ENCODE measurements at places on chromosomes 4 and X.

- peak; percentile 44 for DNase-seq
These were observed 426 bp downstream of the SLBP start for GRCh38 chr4:1711571-1712215.

DNA sequence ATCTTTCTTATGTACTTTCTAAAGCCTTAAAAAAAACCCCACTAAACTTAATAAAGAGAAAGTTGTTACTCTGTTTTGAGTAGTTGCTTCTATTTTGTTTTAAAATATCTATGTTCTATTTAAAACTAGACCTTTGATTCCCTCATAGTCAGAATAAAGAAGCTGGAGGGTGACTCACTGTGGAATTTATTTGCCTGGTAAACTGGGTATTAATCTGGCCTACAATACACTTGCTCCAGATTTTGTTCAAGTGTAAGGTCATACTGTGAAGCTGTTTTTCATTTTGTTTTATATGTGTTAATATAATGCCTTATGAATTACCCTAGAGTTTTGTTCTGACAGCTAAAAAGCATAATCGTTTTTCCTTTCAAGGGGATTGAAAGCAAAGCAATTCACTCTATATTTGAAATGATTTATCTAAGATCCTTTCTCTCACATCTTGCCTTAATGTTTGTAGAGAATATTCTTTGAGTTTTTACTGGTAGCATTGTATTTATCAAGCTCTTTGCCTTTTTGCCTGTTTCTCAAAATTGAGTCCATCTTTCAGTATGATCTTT, 277.4 kb upstream of the PITX2 start:
- DNase-seq = no peak

- DNase-seq = no peak
These were observed 255.4 kb downstream of the NKX6-1 start for GRCh38 chr4:84243685-84244084.

DNA sequence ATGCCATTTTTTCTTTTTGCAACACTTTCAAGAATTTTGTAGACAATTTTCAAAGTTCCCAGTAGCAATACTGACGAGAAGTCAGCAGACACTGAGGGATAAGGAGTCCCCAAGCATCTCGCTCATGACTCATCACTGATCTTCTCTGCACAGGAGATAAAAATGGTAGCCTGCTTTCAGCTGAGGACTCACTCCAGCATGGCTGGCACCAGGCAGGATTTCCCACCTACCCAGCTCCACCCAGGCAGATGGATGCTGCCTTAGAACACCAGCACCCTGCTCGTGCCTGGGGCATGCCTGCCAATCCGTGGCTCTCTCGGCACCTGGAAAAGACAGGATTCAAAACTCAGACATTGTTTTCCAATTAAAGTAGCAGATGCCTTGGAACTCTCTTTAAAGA, 24.9 kb downstream of the JAKMIP1 start:
- no peak for DNase-seq

- DNase-seq = no peak
These were observed 49.2 kb upstream of the SCRG1 start for GRCh38 chr4:173448103-173448502.

GRCh38 chr4:13478707-13479106, 5.4 kb downstream of the RAB28 start:
- no peak for DNase-seq

GRCh38 chrX:10120828-10121227, 35.9 kb upstream of the CLCN4 start:
- DNase-seq = no peak

DNA sequence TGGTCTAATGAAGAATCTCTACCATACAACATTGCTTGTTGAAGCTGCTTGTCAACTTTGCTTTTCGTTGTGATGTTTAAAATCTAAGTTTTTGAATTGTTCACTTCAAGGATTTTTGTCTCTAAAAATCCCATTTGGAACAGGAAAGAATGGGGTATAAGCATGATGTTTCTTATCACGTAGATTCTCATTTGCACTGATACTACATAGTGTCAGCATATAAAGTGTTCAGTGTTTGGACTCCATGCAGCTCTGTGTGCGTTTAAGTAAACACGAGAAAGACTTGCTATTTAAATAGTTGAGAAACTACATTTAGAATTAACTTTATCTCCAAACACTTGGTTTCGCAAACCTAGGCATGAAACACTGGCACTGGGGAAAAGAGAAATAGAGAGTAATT, 452.5 kb downstream of the NKX6-1 start:
- DNase-seq = no peak

GRCh38 chr4:88807499-88807898, 109.9 kb upstream of the NAP1L5 start:
- no peak for DNase-seq

- DNase-seq = no peak
These were observed 73.0 kb downstream of the USP46 start for GRCh38 chr4:52586069-52586468.

GRCh38 chr4:100288161-100288560, 97.9 kb upstream of the DDIT4L start:
- peak; percentile 52 for DNase-seq

DNA sequence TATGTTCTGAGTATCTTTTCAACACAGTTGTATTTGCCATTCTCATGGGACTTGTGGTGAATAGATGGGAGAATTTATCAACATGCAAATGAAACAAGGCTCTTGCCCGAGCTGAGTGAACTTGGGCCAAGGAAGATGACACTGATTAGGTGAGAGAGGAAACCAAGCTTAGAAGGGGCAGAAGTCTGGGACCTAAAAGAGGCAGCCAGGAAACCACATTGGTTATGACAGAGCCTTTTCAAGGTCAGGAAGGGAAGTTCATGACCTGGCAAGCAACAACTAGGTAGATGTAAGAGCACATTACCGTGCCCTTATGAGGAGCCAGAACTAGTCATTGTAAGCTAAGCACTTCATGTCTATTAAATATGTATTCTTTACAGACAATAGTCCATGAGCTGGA, 590.3 kb downstream of the PACRGL start:
- no peak for DNase-seq

DNA sequence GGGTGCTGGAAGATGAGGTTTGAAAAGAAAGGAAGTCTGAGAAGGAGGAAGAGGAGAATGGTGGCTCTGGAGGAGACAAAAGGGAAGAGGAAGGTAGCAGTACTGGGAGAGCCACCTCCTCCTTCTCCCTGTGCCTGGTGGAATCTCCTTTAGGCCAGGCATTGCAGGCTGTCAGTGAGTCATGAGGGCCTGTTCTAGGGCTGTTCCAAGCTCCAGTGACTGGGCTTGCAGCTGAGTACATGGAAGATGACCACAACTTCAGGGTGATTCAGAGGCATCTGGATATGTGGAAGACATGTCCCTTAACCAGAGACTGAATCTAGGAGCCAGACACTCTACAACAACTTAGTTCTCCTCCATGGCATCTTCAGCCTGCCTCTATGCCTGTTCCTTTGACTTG, 107.8 kb downstream of the EFNB1 start:
- peak; percentile 86 for DNase-seq

DNA sequence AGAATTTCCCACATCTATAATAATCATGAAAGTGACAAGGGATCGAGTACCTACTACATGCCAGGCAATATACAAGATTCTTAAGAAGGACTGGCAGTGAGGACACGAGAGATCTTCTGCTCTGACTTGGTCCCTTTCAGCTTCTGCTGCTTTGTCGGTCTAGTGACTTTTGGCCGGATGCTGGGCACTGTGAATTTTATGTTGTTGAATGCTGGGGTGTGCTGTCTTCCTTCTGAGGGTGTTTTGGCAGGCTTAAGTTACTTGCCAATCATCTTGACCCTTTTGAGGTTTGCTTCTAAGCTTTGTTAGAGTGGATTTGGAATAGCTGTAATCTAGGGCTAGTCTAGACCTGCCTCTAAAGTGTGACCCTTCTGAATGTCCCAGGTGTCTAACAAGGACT, 23.5 kb downstream of the NAT8L start:
- no peak for DNase-seq

GRCh38 chr4:112403101-112403945, 106.2 kb downstream of the ALPK1 start:
- no peak for DNase-seq

DNA sequence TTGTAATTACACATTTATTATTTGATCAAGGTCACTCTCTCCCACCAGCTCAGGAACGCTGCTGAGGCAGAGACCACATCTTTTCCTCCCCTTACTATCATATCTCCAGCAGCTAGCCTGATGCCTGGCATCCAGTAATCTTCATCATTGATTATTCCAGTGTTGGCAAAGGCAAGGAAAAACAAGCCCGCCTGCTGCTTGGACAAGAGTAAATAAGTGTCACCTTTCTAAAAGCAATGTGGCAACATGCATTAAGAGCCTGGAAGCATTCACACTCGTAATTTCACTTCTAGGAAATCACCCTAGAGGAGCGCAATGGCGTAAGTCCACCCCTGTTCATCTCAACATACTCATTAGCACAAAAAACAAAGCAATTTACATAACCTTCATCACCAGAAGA, 54.8 kb downstream of the APLN start:
- no peak for DNase-seq

- no peak for DNase-seq
These were observed 47.2 kb upstream of the ETNPPL start for GRCh38 chr4:108810087-108810486.

DNA sequence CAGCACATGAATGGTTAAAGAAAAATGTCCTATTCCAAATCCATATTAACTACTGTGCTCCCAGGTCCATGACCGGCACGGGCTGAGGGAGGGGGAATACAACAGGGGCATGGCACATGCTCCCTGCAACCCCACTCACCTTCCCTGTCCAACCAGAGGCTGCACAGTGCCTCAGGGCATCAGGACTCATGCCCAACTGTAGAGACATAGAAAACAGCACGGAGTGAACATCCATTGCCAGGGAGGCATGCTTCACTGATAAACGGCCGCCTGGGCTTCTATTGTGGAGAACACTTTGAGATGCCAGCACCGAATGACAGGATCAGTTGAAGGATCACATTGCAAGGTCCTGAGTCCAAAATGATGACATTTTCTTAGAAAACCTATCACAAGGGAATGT, 140.6 kb downstream of the STK32B start:
- no peak for DNase-seq

GRCh38 chrX:153504445-153505016, 9.8 kb downstream of the BGN start:
- DNase-seq = no peak

GRCh38 chr4:6339818-6340445, 70.3 kb downstream of the WFS1 start:
- DNase-seq = no peak

GRCh38 chr4:1714303-1715001, 2.3 kb upstream of the SLBP start:
- no peak for DNase-seq

GRCh38 chr4:159141193-159141592, 38.3 kb downstream of the RAPGEF2 start:
- DNase-seq = peak; percentile 40

DNA sequence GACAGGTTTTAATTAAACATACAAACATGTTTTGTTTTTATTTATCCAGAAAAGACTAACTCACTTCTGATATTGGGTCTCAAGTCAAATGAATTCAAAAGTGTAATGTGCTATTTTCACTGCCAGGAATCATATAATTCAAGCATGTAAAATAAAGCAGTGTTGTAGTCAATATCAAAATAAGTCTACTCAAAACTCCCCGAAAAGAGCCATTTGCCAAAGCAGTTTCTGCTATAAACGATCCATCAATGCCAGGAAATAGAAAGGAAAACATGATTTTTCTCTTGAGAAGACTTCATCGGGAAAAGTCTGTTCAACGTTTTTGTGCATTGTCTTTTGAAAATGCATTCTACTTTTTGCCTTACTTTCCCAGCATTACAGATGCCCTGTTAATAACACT, 633.3 kb downstream of the FAT4 start:
- DNase-seq = no peak

- no peak for DNase-seq
These were observed 609.3 kb downstream of the IL1RAPL1 start for GRCh38 chrX:29196501-29196900.

- no peak for DNase-seq
These were observed 25.2 kb upstream of the AP1AR start for GRCh38 chr4:112206431-112206830.

- DNase-seq = no peak
These were observed 102.1 kb downstream of the DCK start for GRCh38 chr4:71095545-71095944.

GRCh38 chrX:48514126-48514806, 5.5 kb downstream of the PORCN start:
- DNase-seq = no peak

DNA sequence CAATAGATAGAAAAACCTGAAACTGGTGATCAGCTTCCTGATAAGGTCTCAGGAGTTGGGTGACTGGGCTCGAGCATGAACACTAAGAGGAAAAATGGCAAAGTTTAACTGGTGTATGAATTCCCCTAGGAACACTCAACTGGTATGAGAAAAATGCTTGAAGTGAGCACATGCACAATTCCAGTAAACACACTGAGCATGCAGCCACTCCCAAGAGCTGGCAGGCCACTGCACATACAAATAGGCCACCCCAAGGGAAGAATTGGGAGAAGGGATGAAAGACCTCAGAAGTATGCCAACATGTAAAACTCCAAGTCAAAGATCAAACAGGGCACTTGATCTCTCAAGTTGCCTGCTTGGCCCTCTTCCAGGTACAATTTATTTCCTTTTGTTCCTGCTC, 45.4 kb upstream of the GNPDA2 start:
- no peak for DNase-seq

DNA sequence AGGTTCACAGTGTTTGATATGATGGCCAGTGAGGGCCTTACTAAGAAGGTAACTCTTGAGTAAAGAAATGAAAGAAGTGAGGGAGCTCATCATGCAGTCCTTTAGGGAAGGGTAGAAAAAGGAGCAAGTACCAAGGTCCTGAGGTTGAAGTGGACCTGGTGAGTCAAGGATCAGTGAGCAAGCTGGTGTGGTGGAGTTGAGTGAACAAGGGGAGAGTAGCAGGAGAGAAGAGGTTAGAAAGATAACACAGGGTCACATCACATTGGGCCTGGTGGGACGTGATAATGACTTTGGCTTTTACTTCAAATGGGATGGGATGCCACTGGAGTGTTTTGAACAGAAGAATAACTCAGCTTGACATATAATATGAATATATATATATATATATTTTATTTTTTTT, 44.7 kb downstream of the OSTC start:
- DNase-seq = no peak

DNA sequence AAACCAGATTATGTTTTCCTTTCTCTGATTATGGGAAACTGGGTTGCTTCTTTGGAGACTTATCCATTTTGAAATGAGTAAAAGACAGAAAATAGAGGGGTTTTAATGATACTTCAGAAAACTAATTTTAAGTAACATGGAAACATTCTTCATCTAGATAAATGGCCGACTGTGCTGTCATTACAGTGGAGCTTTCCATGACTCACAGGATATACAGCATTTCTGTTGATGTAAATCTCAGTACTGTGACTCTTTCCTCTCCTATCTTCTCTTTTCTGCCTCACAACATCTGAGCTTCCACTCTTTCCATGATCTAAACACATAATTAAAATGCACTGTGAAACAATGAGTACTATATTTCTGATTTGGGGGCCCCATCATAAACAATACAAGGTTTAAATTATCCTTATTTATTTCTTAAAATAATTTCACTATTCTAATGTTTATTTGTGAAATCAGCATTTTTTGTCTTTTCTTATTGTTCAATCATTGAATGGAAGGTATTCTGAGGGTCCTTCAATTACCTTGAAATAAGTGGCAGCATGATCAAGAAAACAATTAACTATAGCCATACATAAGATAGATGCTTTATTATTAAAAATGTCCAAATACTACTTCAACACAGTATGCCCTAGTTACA, 19.3 kb downstream of the SEC24D start:
- DNase-seq = peak; percentile 27

All from brain microvascular endothelial cell (primary cell).